WTC11 (cell line): ENCODE measurements at places on chromosomes 1 and 21. TPM values are rescaled to one million over a fixed set of nuclear protein-coding genes. Genes with fewer than 3 reads are reported as not detected.

Gene CTPS1
- total RNA-seq = 65.7 to 73.4 TPM (median 65.8 TPM) in 3 replicates

Gene DEPDC1
- total RNA-seq = 39.8 to 46.0 TPM (median 44.5 TPM) in 3 replicates

Gene OR2AJ1
- total RNA-seq = not detected in 3 replicates

Gene SGIP1
- total RNA-seq = 3.2 to 3.9 TPM (median 3.3 TPM) in 3 replicates

Gene TENT5C
- total RNA-seq = 1.1 to 1.4 TPM (median 1.1 TPM) in 3 replicates

Gene COL16A1
- 8.8 to 11.0 TPM (median 9.6 TPM) in 3 replicates for total RNA-seq

Gene NPPB
- 0.27 TPM in 1 of 3 replicates, not detected in the others for total RNA-seq

Gene ASTN1
- 3.4 to 5.0 TPM (median 4.7 TPM) in 3 replicates for total RNA-seq

Gene KCNE1
- 0.16 to 0.37 TPM (median 0.37 TPM) in 3 replicates for total RNA-seq

Gene PROK1
- not detected in 3 replicates for total RNA-seq

Gene ATP6V1G3
- not detected in 3 replicates for total RNA-seq

Gene ADGRL2
- total RNA-seq = 71.6 to 81.8 TPM (median 80.2 TPM) in 3 replicates

Gene OR2T33
- not detected in 3 replicates for total RNA-seq

Gene GJA4
- total RNA-seq = 1.0 to 1.4 TPM (median 1.3 TPM) in 3 replicates

Gene UMODL1
- 0.11 TPM in 1 of 3 replicates, not detected in the others for total RNA-seq

Gene IGSF5
- total RNA-seq = 3.3 to 3.6 TPM (median 3.5 TPM) in 3 replicates

Gene SLC44A5
- 1.6 to 1.8 TPM (median 1.8 TPM) in 3 replicates for total RNA-seq

Gene HTR6
- 0.71 to 1.2 TPM (median 0.90 TPM) in 3 replicates for total RNA-seq

Gene TMEM240
- 6.6 to 8.8 TPM (median 8.0 TPM) in 3 replicates for total RNA-seq

Gene NGF
- 0.25 to 0.55 TPM (median 0.53 TPM) in 3 replicates for total RNA-seq

Gene DNAJC8
- 108 to 112 TPM (median 110 TPM) in 3 replicates for total RNA-seq

Gene NPHS2
- total RNA-seq = not detected in 3 replicates

Gene OR2L2
- total RNA-seq = 0.05 TPM in 1 of 3 replicates, not detected in the others

Gene RBM15
- 43.5 to 50.6 TPM (median 44.8 TPM) in 3 replicates for total RNA-seq

Gene OR2G6
- not detected in 3 replicates for total RNA-seq

Gene NID1
- total RNA-seq = 19.2 to 29.8 TPM (median 28.6 TPM) in 3 replicates

Gene AGT
- 0.64 to 1.0 TPM (median 1.0 TPM) in 3 replicates for total RNA-seq

Gene IFI6
- 4.5 to 9.4 TPM (median 6.4 TPM) in 3 replicates for total RNA-seq

Gene CRB1
- 0.07 to 0.11 TPM in 2 of 3 replicates, not detected in the other for total RNA-seq

Gene PPFIA4
- total RNA-seq = 21.1 to 24.9 TPM (median 22.7 TPM) in 3 replicates
